Pancreas (tissue), 10 donors: ENCODE measurements at places on chromosomes 12 and 14.

DNA sequence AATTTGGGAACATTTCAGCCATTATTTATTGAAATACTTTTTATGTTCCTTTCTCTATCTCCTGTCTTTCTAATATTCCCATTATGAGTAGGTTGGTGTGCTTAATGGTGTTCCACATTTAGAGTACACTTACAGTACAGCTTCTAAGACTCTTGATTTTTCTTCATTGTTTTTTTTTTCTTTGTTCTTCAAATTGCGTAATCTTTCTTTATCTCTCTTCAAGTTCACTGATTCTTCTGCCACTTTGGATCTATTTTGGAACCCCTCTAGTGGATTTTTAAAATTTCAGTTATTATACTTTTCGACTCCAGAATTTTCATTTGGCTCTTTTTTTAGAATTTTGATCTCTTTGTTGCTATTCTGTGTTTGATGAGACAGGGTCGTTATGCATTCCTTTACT lies 157.7 kb downstream of the ADGRD1 start:
- no peak overlapping the region for H3K4me3 ChIP-seq
- no peaks in the 10 kb centered on the region for H3K4me1 ChIP-seq
- H3K27me3 ChIP-seq = no peaks in the 10 kb centered on the region
- H3K36me3 ChIP-seq = no peaks in the 10 kb centered on the region
- no peak for DNase-seq
- no peak overlapping the region for H3K27ac ChIP-seq

DNA sequence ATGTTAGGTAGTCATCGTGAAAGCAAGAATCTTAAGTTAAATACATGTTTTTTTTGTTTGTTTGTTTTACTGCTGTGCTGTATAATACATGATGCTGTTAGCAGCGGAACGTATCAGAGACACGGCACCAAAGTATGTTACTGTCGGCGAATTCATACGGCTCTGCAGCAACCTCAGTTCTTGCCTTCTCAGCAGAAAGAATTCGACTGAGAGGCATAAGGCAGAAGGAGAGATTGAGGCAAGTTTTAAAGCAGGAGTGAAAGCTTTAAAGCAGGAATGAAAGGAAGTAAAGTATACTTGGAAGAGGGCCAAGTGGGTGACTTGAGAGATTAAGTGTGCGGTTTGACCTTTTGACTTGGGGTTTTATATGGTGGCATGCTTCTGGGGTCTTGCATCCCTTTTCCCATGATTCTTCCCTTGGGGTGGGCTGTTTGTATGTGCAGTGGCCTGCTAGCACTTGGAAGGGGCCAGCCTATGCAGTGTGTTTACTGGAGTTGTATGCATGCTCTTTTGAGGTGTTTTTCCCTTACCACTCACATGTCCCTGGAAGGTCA lies 23.7 kb downstream of the LEMD3 start:
- no peaks in the 10 kb centered on the region for H3K27me3 ChIP-seq
- no peaks in the 10 kb centered on the region for H3K36me3 ChIP-seq
- peaks cover 17% of the 10 kb centered on the region for H3K4me1 ChIP-seq

GRCh38 chr12:18224745-18225144 lies 36.6 kb upstream of the PIK3C2G start:
- no peaks in the 10 kb centered on the region for H3K27me3 ChIP-seq
- H3K27ac ChIP-seq = no peak overlapping the region
- no peak for DNase-seq
- no peak overlapping the region for H3K4me3 ChIP-seq

DNA sequence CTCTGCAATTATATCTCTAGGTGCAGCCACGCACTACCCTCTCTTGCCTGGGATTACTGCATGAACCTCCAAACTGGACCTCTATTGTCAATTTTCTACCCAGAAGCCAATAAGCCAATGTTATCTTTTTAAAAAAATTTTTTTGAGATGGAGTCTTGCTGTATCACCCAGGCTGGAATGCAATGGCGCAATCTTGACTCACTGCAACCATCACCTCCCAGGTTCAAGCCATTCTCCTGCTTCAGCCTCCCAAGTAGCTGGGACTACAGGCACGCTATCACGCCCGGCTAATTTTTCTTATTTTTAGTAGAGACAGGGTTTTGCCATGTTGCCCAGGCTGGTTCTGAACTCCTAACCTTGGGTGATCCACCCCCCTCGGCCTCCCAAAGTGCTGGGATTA lies 11.2 kb upstream of the PXN start:
- H3K36me3 ChIP-seq = no peaks in the 10 kb centered on the region
- no peaks in the 10 kb centered on the region for H3K4me1 ChIP-seq
- H3K27me3 ChIP-seq = no peaks in the 10 kb centered on the region
- no peak for DNase-seq

- no peaks in the 10 kb centered on the region for H3K36me3 ChIP-seq
- no peaks in the 10 kb centered on the region for H3K4me1 ChIP-seq
- H3K27me3 ChIP-seq = no peaks in the 10 kb centered on the region
- no peak overlapping the region for H3K4me3 ChIP-seq
- no peak overlapping the region for H3K27ac ChIP-seq
- no peak for DNase-seq
These were observed 60.2 kb downstream of the ANO2 start for GRCh38 chr12:5884866-5885265.

DNA sequence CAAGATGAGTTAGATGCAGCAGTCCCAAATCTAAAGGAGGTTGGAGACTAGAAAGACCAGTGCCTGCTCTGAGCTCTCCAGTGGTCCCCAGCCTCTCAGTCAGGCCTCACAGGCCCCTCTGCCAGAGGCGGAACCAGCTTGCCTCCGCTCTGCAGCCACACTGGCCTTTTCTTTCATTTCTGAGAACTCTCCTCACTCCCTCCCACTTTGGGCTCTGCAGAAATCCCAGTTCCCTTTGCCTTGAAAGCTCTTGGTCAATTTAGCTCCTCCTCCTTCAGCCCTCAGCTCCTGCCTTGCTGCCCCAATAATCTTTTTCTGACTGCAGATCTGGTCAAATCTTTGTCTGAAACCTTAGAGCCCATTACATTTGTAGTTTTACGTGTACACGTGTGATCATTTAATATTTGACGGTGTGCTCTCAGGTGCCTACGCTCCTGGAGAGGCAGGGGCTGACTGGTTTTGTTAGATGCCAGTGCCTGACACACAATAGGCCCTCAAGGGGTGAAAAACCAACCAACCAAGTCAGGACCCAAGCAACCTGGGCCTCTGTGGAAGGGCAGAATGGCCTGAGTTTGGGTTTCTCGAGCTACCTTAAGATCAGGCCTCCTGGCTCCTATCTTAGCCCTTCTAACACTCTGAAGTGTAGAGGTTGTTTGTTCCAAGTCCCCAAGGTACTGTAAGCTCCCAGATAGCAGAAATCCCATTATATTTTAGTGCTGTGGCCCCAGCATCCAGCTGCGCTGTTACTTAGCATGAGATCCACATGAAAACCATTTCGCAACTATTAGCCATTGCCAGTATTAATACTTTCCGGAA lies 1.1 kb upstream of the NUDT4 start:
- no peaks in the 10 kb centered on the region for H3K36me3 ChIP-seq
- DNase-seq = no peak
- H3K27me3 ChIP-seq = no peaks in the 10 kb centered on the region
- peaks cover 7% of the 10 kb centered on the region for H3K4me1 ChIP-seq
- peak overlapping the region; percentile 95 for H3K4me3 ChIP-seq

- no peaks in the 10 kb centered on the region for H3K36me3 ChIP-seq
- DNase-seq = peak; percentile 59
- H3K4me3 ChIP-seq = peak overlapping the region; percentile 27
- H3K27ac ChIP-seq = peak overlapping the region; percentile 50
- no peaks in the 10 kb centered on the region for H3K4me1 ChIP-seq
These were observed 645 bp downstream of the FOXA1 start for GRCh38 chr14:37594238-37594970.

GRCh38 chr14:101927859-101928258 lies 36.5 kb upstream of the DYNC1H1 start:
- no peaks in the 10 kb centered on the region for H3K36me3 ChIP-seq
- no peaks in the 10 kb centered on the region for H3K27me3 ChIP-seq
- no peak overlapping the region for H3K27ac ChIP-seq
- DNase-seq = peak; percentile 54

- H3K4me1 ChIP-seq = no peaks in the 10 kb centered on the region
- H3K4me3 ChIP-seq = no peak overlapping the region
- H3K36me3 ChIP-seq = no peaks in the 10 kb centered on the region
- no peak for DNase-seq
- no peaks in the 10 kb centered on the region for H3K27me3 ChIP-seq
These were observed 222.5 kb upstream of the GRIP1 start for GRCh38 chr12:66901138-66901932.

- no peak for DNase-seq
- no peaks in the 10 kb centered on the region for H3K4me1 ChIP-seq
- no peak overlapping the region for H3K4me3 ChIP-seq
- H3K27me3 ChIP-seq = no peaks in the 10 kb centered on the region
These were observed 163.2 kb downstream of the PAH start for GRCh38 chr12:102753802-102754201.

DNA sequence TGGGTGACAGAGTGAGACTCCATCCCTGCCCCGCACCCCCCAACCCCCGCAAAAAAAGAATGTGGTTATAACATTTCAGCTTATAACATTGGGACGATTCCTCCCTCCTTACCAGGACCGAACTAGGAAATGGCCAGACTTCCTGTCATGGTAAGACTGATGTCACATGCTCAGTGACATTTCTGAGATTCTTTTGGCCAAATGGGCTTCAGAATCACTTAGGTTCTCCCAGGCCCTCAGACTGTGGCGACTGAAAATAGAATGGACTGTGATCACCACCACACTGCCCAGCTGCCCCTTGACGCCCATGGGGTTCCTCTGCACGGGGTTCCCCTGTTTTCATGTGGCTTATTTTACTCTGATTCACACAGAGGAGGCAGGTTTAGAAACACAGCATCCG lies 115.0 kb upstream of the EVL start:
- H3K27ac ChIP-seq = no peak overlapping the region
- no peak overlapping the region for H3K4me3 ChIP-seq
- no peaks in the 10 kb centered on the region for H3K36me3 ChIP-seq
- H3K4me1 ChIP-seq = no peaks in the 10 kb centered on the region

DNA sequence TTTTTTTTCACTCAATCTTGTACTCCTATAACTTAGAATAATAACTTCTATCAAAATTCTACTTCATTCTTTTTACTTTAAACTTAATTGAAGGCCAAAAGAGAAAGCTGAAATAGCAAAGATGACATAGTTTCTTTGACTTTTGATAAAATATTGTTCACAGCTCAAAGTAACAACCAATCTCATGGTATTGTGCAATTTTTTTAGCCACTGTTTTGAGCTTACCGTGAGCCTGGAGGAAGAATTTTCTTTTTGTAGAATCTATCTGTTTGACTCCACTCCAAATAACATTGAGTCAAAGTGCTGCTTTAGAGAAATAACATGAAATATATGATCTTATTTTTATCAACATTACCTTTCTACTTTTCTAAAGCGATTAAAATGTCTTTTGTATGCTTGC lies 903.9 kb upstream of the FOXG1 start:
- no peaks in the 10 kb centered on the region for H3K27me3 ChIP-seq
- no peak overlapping the region for H3K27ac ChIP-seq
- H3K4me1 ChIP-seq = no peaks in the 10 kb centered on the region
- H3K36me3 ChIP-seq = no peaks in the 10 kb centered on the region
- DNase-seq = no peak

- H3K36me3 ChIP-seq = no peaks in the 10 kb centered on the region
- no peaks in the 10 kb centered on the region for H3K27me3 ChIP-seq
- no peak overlapping the region for H3K4me3 ChIP-seq
These were observed 113.9 kb upstream of the USP15 start for GRCh38 chr12:62146318-62146717.

GRCh38 chr14:20624495-20625070 lies 16.9 kb downstream of the OR6S1 start:
- peak; percentile 45 for DNase-seq
- no peaks in the 10 kb centered on the region for H3K36me3 ChIP-seq
- no peaks in the 10 kb centered on the region for H3K27me3 ChIP-seq
- peaks cover 7% of the 10 kb centered on the region for H3K4me1 ChIP-seq
- peak overlapping the region; percentile 30 for H3K4me3 ChIP-seq

GRCh38 chr12:76037130-76038103 lies 5.8 kb upstream of the PHLDA1 start:
- DNase-seq = no peak
- H3K36me3 ChIP-seq = no peaks in the 10 kb centered on the region
- H3K27me3 ChIP-seq = no peaks in the 10 kb centered on the region
- no peak overlapping the region for H3K4me3 ChIP-seq
- H3K4me1 ChIP-seq = no peaks in the 10 kb centered on the region
- no peak overlapping the region for H3K27ac ChIP-seq

DNA sequence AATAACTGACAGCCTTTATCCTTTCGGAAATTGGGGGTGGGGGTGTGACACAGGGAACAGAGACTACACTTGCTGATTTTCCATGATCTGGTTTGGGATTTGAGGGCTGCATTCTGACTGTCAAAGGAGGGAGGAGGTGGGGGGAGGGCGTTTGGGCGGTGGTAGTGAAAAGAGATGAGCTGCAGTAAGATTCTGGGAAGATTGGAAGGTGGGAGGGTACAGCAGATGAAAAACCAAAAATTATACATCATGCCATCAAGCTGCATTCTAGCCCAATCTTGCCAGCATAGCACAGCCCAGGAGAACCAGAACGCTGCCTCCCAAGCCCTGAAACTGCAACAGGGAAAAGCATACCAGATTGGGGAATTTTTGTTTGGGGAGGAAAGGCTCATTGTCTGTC lies 2.4 kb downstream of the RND1 start:
- no peaks in the 10 kb centered on the region for H3K36me3 ChIP-seq
- no peak overlapping the region for H3K4me3 ChIP-seq
- peaks cover 14% of the 10 kb centered on the region for H3K4me1 ChIP-seq
- no peak for DNase-seq
- no peak overlapping the region for H3K27ac ChIP-seq

DNA sequence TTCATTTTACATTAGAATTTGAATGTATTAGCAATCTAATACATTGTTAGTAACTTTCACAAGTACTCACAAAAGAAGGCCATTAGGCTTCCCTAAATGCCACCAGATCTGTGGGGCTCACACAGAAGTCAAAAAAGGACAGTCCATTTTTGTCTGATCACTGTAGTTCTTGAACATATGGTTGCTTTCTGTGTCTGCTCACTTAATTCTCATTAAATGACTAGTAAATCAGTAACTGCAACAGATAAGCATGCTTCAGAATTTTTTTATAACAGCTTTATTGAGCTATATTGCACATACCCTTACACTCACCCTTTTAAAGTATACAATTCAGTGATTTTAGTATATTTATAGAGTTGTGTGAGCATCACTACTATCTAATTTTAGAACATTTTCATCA lies 71.4 kb downstream of the DENND5B start:
- DNase-seq = no peak
- no peaks in the 10 kb centered on the region for H3K36me3 ChIP-seq
- no peaks in the 10 kb centered on the region for H3K27me3 ChIP-seq
- no peak overlapping the region for H3K27ac ChIP-seq
